ENCODE measurements at places on chromosomes 6 and 20.

DNA sequence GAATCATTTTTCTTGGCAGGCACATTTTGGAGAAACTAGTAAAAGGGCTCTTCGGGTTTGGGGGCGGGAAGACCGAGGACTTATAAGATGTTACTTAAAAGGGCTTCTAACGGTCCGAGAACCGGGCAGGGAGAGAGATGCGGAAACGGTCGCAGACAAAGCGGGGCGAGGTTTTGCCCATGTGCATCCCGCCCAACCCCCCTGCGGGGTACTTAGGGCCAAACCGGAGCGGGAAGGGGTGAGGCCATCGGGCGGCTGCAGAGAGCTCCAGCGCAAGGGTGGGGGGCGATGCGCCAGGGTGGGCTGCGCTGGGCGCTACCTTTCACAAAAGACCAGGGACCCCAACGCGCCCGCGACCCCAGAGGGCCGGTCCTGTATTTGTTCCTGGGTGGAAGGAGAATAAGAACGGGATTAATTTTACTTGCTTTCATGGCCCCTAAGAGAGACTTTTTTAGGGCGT lies 616 bp downstream of the TUBB start:
- peak; percentile 40 for DNase-seq

DNA sequence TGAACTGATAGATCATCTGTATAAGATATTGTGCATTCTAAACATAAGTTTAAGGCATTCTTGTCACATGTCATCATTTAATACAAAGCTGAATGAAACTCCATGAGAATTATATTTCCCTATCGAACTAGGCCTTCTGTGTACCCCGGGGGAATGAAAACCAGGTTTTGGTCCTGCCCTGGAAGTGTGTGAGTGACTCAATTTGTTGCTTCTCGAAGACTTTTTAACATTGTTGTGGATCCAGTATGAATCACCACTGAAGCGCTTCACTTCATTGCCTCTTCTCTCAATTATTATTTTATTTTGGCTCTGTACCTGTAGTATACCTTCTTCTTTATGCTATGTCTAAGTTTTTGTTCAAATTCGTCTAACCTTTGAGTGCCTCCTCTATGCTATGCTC lies 150.8 kb downstream of the GRIK2 start:
- DNase-seq = no peak

GRCh38 chr6:121338956-121339355 lies 4.7 kb upstream of the TBC1D32 start:
- no peak for DNase-seq

DNA sequence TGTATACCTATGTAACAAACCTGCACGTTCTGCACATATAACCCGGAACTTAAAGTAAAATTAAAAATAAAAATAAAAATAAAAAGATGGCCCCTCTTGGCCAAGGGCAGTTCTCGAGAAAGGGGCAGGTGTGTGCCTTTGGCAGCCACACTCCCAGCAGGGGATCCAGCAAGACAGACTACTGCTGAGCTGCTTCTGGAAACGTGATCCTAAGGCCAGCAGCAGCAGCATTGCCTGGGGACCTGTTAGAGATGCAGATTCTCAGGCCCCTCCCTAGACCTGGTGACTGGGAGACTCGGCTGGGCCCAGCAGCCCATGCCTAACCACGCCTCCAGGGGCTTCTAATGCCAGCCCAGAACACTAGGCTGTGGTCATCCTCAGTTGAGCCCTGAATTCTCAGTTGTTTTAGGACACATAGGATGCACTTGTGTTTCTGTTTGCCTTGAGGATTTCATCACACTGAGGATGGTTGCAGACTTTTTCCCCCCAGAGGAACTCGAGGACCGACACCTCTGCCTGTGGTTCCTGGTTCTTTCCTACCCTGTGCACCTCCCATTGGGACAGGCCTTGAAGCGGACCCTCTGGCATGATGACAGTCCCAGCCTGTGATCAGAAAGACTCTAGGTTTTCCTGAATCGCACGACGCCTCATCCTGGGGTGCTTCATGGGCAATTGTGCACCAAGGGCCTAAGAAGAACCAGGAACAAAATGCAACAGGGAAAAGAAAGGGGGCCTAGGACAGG lies 105.9 kb downstream of the TOX2 start:
- DNase-seq = no peak

- no peak for DNase-seq
These were observed 75.5 kb upstream of the DST start for GRCh38 chr6:56718236-56718635.

DNA sequence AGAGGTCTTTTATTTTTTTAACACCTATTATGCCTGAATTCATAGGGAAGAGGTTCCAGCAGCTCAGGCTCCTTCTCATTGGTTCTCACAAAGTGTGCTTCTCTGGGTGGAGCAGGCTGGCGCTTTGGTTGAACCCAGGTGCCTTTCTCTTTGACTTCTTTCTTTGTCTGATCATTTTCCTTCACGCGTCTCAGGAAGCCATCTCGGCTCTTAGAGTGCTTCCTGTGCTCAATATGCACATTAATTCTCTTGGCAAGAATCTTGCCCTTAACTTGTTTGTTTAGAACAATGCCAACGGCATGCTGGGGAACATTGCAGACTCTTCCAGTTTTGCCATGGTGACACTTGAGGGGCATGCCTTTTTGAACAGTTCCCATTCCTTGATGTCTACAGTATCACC lies 44.2 kb upstream of the RNF24 start:
- no peak for DNase-seq

GRCh38 chr20:14264869-14265268 lies 72.5 kb downstream of the FLRT3 start:
- no peak for DNase-seq

DNA sequence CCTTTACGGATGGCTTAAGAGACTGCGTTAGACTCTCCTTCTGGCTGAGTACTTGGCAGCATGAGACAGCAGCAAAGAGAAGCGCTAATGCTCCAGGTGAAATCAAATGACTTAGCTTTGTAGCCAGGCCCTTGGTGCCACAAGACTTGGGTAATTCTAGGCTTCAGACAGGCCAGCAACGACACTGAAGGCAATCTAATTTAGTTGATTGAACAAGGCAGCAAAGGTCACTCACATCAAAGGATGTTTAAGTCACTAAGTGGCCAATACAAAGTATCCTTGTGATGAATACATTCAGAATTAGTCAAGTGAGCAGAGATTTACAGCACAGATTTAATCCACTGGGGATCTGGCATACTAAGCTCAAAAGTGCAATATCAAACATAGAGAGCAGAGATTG lies 113.2 kb downstream of the FAM83B start:
- no peak for DNase-seq

GRCh38 chr20:20778676-20779075 lies 66.2 kb upstream of the RALGAPA2 start:
- no peak for DNase-seq

GRCh38 chr6:938271-938905 lies 245.4 kb upstream of the EXOC2 start:
- no peak for DNase-seq

- no peak for DNase-seq
These were observed 104.4 kb downstream of the C6orf118 start for GRCh38 chr6:165204807-165205545.

- no peak for DNase-seq
These were observed at the start of gene ZNF311 for GRCh38 chr6:29005183-29005885. TSS of gene ZNF311 (minus strand) at chr6:29005315. CDS start at chr6:29003954, 1,361 bp downstream.

DNA sequence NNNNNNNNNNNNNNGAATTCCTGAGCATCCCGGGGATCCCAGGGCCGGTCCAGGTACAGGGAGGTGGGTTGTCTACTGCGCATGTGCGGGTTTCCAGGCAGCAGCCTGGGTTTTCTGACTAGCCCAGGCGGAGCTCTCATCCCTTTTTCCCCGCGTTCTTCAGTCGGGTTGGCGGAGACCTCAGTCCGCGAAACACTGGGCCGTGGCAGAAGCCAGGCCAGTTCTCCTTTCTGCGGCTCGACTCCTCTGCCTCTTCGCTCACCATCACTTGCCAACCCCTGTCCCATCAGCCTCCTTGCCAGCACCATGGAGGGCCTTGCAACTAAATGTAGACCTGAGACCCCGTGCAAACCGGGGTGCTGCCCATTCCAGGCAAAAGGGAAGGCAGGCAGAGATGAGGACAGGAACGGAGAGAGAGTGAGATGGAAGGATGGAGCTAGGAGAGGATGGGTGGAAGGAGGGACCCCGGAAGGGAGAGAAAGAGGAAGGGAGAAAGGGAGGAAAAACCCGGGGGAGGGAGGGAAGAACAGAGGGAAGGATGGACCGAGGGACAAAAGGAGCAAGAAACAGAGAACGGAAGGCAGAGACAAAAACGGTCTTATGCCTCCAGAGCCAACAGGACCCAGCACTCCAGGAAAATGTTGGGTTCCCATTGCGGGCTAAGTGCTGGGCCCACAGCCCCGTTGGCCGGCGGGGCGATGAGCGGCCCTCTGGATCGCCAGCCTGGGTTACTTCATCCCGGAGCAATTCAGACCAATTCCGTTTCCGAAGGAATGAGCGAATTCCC lies 445.4 kb upstream of the DEFB115 start:
- no peak for DNase-seq

DNA sequence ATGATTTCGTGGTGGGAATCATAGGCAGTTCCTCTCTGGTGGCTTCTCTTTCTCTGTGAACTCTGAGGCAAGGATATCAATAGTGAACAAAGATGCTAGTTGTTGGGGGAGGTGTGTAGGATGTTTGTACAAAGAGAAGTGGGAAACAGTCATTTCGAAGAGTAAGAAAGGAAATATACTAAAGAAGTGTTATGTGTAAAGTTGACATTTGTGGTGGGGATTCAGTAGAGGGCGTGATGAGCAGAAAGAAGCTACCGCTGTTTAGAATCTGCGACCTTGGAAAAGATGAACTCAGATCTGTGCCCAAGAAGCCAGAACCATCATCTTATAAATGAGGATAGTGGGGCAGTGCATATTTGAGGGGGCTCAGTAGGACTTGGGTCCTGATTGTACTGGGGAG lies 11.4 kb downstream of the SLC35F1 start:
- DNase-seq = no peak

DNA sequence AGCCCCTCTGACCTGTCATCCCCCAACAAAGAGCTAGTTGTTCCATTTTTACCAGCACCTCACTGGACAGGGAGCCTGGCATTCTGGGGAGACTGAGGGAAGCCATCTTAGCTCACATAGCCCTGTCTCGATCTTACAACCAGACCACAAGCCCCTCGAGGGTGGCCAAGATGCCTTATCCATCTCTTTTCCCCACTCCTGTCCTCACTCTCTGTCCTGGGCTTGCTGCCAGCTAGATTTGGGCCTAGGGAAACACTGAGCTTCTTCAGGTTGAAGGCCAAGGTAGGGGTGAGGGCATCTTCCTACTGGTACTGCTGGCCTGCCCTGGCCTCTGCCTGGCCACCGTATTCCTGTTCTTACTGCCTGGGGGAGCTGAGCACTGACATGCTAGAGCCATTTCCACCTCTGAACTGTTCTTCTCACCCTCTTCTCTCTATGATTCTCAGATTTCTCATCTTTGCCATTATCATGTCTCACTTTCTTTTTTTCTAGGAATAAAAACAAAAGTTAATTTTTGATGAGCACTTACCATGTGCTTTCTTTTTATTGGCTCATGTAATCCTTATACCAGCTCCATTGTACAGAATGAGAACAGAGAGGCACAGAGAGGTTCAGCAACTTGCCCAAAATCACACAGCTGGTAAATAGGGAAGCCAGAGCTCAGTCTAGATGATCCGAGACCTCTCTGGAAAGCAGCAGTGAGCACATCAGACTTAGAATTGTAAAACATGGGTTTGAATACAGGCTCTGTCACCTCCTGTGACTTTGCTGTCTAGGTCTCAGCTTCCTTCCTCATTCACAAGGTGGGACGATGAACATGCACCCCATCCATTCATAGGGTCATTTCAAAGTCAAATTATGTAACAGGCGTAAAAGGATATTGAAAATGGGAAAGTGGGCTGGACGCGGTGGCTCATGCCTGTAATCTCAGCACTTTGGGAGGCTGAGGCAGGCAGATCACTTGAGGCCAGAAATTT lies 28.7 kb downstream of the FGD2 start:
- DNase-seq = no peak

- no peak for DNase-seq
These were observed 24.4 kb upstream of the BNIP5 start for GRCh38 chr6:36361071-36361470.

- no peak for DNase-seq
These were observed 3.4 kb upstream of the SYS1 start for GRCh38 chr20:45359406-45360148.

- DNase-seq = no peak
These were observed 140.4 kb downstream of the F13A1 start for GRCh38 chr6:6179858-6180623.

- no peak for DNase-seq
These were observed 51.9 kb downstream of the ADGRG6 start for GRCh38 chr6:142353690-142354089.

DNA sequence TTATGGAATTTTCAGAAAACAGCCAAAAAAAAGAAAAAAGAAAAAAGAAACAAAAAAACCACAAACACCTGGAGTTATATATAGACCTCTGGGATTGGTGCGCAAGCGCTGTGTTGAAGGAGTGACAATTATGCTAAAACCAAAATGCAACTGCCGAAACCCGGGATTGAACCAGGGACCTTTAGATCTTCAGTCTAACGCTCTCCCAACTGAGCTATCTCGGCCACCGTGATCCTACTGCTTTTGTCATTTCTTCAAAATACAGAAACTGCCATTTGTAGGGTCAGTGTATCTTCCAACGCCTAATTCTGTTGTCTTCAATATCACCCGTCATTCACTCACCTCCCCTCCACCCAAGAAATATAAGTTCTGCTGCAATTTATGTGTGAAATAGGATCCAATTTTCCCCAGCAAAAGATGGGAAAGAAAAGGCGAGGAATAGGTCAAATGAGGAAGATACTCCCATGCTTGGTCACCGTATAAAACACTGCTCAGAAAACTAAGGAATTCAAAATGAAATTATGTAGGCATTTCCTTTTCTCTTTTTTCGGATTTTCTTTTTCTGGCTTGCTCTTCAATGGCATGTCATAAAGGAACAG lies 116.0 kb downstream of the TRIM27 start:
- DNase-seq = no peak

- no peak for DNase-seq
These were observed 368.1 kb upstream of the MARCKS start for GRCh38 chr6:113488812-113489685.

GRCh38 chr20:48769069-48769983 lies 58.5 kb downstream of the PREX1 start:
- DNase-seq = peak; percentile 61

DNA sequence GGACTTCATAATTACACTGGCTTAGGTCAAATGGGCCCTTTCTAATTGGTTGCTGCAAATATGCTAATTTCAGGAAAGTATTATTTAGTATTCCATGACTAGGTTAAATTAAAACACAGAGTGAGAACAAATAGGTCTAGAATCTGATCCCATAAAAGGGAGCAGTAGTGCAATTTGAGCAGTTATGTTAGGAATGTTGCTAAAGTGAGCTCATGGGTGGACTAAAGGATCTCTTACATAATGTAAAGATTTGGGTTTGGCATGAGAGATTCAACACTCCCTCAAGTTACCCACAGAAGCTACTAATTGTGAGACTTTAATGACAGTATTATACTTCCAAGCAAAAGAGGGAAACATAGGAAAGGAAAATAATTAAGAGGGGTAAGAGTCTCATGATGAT lies 109.1 kb downstream of the C6orf58 start:
- no peak for DNase-seq

GRCh38 chr6:143079325-143079640 lies 18.6 kb downstream of the AIG1 start:
- no peak for DNase-seq

- DNase-seq = no peak
These were observed 39.6 kb upstream of the SMIM8 start for GRCh38 chr6:87282743-87283142.
